GM23338 (cell line): ENCODE measurements at places on chromosomes 7 and 10. TPM values are rescaled to one million over a fixed set of nuclear protein-coding genes. Genes with fewer than 3 reads are reported as not detected.

- H3K4me1 ChIP-seq = peaks cover 10% of the 10 kb centered on the region; the same call in 1 of the 2 replicates
- H3K27ac ChIP-seq = no peak overlapping the region
- no peak overlapping the region for H3K4me3 ChIP-seq
- no peaks in the 10 kb centered on the region for H3K36me3 ChIP-seq
- DNase-seq = no peak
- H3K27me3 ChIP-seq = no peaks in the 10 kb centered on the region
Measured at GRCh38 chr10:91076991-91077548, 143.4 kb upstream of the PCGF5 start.

- H3K4me3 ChIP-seq = peak overlapping the region; percentile 92
- peaks cover 11% of the 10 kb centered on the region for H3K27me3 ChIP-seq
- H3K4me1 ChIP-seq = peaks cover 18% of the 10 kb centered on the region; the same call in 1 of the 2 replicates
- no peaks in the 10 kb centered on the region for H3K36me3 ChIP-seq
Measured at GRCh38 chr7:101363734-101364374, 1.2 kb downstream of the COL26A1 start.

Gene CADPS2
- total RNA-seq = 31.7 and 36.9 TPM in 2 replicates

DNA sequence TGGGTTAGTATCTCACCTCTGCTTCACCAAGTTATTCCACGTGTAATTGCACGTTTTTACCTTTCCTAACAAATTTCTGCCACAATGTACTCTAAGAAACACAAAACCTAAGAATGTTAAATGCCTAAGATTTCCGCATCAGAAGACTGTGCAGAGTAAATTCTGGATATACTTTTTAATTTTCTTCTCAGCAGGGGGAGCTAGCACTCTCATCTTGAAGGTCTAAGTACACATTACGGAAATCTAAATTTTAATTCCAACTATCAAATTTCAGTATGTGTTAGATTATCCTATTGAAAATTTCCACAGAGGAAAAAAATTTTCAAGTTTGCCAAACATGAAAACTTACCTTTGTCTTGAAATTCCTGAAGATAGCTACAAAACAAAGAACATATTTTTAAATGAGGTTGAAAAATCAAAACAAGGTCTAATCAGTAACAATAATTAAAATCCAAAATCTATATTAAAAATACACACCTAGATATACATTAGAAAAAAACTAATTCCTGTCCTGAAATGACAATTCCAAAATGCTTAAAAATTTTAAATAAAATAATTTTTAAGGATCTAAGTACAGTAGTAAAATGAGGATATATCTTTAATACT, 10.5 kb downstream of the SKAP2 start:
- DNase-seq = peak; percentile 28
- peaks cover 20% of the 10 kb centered on the region for H3K4me1 ChIP-seq
- H3K27me3 ChIP-seq = peaks cover 65% of the 10 kb centered on the region
- no peak overlapping the region for H3K4me3 ChIP-seq
- H3K36me3 ChIP-seq = no peaks in the 10 kb centered on the region
- H3K27ac ChIP-seq = no peak overlapping the region

DNA sequence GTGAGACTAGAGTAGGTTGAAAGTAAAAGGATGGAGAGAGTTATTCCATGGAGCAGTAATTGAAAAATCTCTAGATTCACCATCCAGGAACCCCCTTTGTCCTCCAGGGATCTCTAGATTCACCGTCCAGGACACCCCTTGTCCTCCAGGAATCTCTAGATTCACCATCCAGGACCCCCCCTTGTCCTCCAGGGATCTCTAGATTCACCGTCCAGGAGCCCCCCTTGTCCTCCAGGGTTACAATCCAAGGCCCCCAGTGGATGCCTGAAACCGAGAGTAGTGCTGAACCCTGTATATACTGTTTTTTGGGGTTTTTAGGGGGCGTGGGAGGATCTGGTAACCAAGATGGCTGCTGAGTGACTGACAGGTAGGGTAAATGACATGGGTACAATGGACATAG, 38.3 kb upstream of the PPP2R2D start:
- DNase-seq = no peak
- H3K27me3 ChIP-seq = no peaks in the 10 kb centered on the region
- no peak overlapping the region for H3K4me3 ChIP-seq
- H3K27ac ChIP-seq = no peak overlapping the region
- H3K36me3 ChIP-seq = no peaks in the 10 kb centered on the region

- no peak overlapping the region for H3K4me3 ChIP-seq
- no peaks in the 10 kb centered on the region for H3K36me3 ChIP-seq
- no peaks in the 10 kb centered on the region; the same call in 1 of the 2 replicates for H3K4me1 ChIP-seq
- no peak overlapping the region; the same call in 1 of the 2 replicates for H3K27ac ChIP-seq
- no peak for DNase-seq
Measured at GRCh38 chr7:148944935-148945934, 61.1 kb upstream of the EZH2 start.

DNA sequence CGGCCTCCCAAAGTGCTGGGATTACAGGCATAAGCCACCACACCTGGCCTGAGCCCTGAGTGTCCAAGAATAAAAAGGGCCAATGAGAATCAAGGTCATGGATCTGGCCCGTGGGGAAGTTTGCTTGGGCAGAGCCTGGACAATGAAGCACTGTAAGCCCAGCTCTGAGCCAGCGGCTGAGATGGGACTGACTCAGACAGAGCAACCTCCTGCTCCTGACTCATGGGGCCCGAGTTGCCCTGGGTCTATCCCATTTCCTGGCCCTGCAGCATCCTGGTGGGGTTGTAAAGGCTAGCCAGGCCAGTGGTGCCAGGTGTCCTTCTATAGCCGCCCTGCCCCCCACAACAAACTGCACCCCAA, 5.2 kb upstream of the MYH16 start:
- no peak overlapping the region for H3K27ac ChIP-seq
- H3K36me3 ChIP-seq = no peaks in the 10 kb centered on the region
- no peaks in the 10 kb centered on the region for H3K27me3 ChIP-seq
- H3K4me3 ChIP-seq = no peak overlapping the region
- H3K4me1 ChIP-seq = no peaks in the 10 kb centered on the region
